ENCODE measurements at places on chromosomes 2 and 18.

GRCh38 chr2:46258937-46259776 is 38.0 kb upstream of the EPAS1 start:
- no peak overlapping the region for H3K27ac ChIP-seq
- DNase-seq, result no peak
- no peaks in the 10 kb centered on the region for H3K27me3 ChIP-seq
- H3K36me3 ChIP-seq, result no peaks in the 10 kb centered on the region
- H3K4me3 ChIP-seq, result no peak overlapping the region

- H3K36me3 ChIP-seq, result no peaks in the 10 kb centered on the region
- no peaks in the 10 kb centered on the region for H3K4me1 ChIP-seq
- H3K4me3 ChIP-seq, result no peak overlapping the region
- H3K27ac ChIP-seq, result no peak overlapping the region
- peak; percentile 65 for DNase-seq
Measured at GRCh38 chr18:60391571-60392226, 19.1 kb upstream of the MC4R start.

DNA sequence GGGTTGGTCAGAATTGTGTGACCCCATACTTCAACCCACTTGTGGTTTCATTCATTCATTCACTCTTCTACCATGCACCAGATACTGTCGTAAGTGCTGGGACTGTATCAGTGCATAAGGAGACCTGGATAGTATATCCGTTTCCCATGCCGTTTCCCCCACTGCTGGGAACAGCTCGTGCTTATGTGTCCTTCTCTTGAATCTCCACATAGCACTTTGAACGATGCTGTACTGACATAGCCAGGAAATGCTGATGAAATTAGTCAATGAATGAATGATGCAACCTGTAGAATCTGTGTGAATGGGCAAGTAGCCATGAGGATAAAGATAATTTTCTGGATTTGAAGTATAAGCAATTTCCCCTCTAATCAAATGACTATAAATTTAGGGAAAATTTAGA is 276.1 kb downstream of the BCL2 start:
- no peak overlapping the region for H3K27ac ChIP-seq
- H3K27me3 ChIP-seq, result no peaks in the 10 kb centered on the region
- no peak overlapping the region for H3K4me3 ChIP-seq
- no peaks in the 10 kb centered on the region for H3K4me1 ChIP-seq
- DNase-seq, result no peak

GRCh38 chr2:174495365-174496012 is 8.7 kb upstream of the GPR155 start:
- no peaks in the 10 kb centered on the region for H3K36me3 ChIP-seq
- H3K4me1 ChIP-seq, result peaks cover 4% of the 10 kb centered on the region
- no peak overlapping the region for H3K27ac ChIP-seq
- no peaks in the 10 kb centered on the region for H3K27me3 ChIP-seq

DNA sequence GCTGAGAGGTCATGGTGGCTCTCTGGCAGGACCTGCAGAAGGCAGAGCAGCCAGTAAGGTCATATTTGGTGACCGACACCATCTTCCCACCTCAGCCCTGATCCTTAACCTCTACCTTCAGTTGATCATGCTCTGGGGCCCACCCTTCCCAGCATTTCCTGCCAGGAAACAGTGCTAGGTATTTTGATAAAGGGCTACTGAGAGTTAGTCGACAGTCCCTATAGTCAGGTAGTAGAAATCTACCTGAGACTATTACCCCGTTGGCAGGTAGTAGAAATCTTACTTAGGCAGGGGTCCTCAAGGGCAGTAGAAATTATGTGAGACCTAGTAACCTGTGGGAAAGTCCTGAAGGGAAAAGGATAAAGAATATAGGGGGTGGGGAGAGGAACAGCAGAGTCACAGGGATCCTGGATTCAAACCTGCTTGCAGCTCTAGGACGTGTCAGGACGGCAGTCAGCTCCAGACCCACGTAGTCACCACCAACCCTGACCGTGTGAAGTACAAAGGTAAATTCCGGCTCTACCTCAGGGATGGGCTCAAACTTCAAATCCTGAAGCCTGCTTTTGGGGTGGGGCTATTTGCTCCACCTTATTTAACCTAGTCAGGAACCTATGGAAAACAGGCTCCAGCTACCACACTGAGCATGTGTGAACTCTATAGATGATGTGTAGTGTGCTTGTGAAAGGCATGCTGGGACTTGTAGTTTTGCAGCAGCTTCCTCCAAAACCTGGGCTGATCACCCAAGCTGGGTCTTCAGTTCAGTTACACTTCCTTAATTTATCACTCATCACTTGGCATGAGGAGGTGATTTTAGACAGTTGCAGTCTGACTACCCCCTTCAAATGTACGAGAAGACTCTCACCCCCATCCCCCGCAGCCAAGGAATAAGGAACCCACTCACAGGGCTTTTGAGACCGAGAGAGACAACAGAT is at the start of gene DQX1:
TSS of gene DQX1 (minus strand) at position 515 of the 932 bp plus-strand sequence. CDS start at position 13, 502 bp downstream.
- H3K27ac ChIP-seq, result no peak within 1 kb of the TSS
- no peak within 1 kb of the TSS for H3K4me3 ChIP-seq
- H3K27me3 ChIP-seq, result no peaks in the 10 kb centered on the region
- peaks cover 28% of the 10 kb centered on the region for H3K36me3 ChIP-seq

DNA sequence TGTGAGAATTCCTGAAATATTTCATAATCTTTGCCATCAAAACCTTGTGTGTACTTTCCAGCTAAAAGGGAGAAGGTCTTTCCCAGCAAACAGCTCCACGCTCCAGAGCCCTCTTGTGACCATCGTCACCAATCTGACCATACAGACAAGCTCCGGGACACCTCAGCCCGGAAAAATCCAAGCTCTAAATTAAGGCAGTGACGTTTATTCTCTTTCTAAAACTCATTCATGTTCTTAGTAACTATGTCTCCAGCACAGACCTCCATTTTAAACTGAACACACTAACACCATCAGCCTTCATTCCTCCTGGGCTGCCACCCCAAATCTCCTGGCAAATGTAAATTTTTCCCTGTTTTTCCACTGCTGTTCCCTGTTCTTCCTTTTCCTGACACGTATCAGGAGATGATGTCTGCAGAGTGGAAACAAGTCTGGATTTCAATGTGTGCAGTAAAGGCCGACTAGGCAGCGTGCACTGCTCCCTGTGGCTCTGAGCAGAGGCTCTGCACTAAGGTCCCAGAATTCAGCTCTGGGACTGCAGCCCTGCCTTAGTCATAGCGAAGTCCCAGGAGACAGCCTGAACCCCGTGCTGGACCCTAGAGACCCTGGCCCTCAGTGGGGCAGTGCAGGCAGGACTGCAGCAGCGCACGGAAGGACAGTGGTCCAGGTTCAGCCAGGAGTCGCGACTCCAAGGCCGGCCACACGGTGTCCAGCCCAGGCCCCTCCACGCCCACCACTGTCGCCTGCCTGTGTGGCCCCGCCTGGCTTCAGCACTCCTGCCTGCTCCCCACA is 452.5 kb upstream of the SALL3 start:
- no peaks in the 10 kb centered on the region for H3K27me3 ChIP-seq
- H3K4me1 ChIP-seq, result no peaks in the 10 kb centered on the region
- no peak overlapping the region for H3K4me3 ChIP-seq
- H3K27ac ChIP-seq, result no peak overlapping the region
- no peak for DNase-seq

- no peak for DNase-seq
- peaks cover 3% of the 10 kb centered on the region for H3K4me1 ChIP-seq
- no peaks in the 10 kb centered on the region for H3K36me3 ChIP-seq
Measured at GRCh38 chr2:12127638-12128037, 381.2 kb downstream of the LPIN1 start.

DNA sequence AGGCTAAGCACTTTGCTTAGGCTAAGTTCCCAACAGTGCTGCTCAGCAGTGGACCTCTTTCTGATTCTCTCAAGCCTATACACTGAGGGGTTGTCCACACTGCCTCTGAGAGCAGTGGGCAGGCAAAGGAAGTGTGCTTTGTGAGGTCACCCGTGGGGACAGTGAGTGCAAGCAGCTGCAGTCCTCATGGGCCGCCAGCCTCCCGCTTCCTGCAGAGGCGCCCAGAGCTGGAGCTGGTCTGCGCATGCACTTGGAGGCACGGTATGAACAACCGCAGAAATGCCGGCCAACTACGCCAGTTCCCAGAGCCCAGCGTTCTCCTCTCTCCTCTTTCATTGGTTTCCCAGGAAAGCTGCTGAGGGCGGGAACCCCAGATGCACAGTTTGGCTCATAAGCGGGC is 149.5 kb upstream of the DLX2 start:
- no peak overlapping the region for H3K4me3 ChIP-seq
- peak overlapping the region; percentile 28 for H3K27ac ChIP-seq
- no peaks in the 10 kb centered on the region for H3K27me3 ChIP-seq
- no peak for DNase-seq

DNA sequence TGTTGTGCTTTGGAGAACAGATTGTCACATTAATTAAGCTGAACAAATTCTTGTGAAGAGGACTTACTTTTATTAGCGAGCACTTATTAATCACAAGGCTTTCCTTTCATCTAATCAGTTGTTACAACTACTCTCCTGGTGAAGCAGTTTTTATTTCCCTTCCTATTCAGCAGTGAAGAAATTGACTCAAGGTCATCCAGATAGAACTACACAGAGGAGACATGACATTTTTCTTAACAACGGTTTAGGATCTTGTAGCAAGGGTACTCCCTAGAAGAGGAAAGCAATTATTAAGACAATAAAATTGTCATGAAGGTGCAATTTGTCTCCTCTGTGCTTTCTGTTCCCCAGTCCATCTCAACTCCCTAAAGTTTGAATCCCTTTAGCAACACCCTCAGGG is 61.3 kb downstream of the POLE4 start:
- H3K4me1 ChIP-seq, result peaks cover 7% of the 10 kb centered on the region
- no peaks in the 10 kb centered on the region for H3K36me3 ChIP-seq
- no peak for DNase-seq
- H3K27ac ChIP-seq, result no peak overlapping the region

DNA sequence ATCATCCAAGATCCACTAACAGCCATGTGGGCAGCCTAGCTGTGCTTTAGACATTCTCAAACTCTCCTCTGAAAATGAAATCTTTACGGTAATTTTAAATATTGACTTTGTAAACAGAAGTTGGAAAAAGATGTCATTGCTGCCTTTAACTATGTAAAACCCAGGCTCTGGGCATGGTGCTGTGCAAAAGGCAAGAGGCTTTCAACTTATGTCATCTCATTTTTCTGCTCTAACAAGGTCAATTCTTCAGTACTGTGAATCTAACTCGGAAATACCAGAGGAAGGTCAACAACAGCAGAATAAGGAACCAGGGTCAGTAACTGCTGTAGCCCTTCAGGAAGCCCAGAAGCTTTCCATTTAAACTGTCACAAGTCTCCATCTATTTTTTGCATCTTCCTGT is 37.0 kb upstream of the MPP4 start:
- H3K27ac ChIP-seq, result no peak overlapping the region
- no peaks in the 10 kb centered on the region for H3K27me3 ChIP-seq
- H3K36me3 ChIP-seq, result peaks cover 9% of the 10 kb centered on the region
- H3K4me1 ChIP-seq, result no peaks in the 10 kb centered on the region

GRCh38 chr2:172100080-172100934 is 2.4 kb downstream of the DLX2 start:
- DNase-seq, result no peak
- H3K27me3 ChIP-seq, result no peaks in the 10 kb centered on the region
- peak overlapping the region; percentile 96 for H3K4me3 ChIP-seq
- peaks cover 23% of the 10 kb centered on the region for H3K4me1 ChIP-seq
- peaks cover 18% of the 10 kb centered on the region for H3K36me3 ChIP-seq

- H3K4me3 ChIP-seq, result no peak overlapping the region
- no peak overlapping the region for H3K27ac ChIP-seq
- no peaks in the 10 kb centered on the region for H3K27me3 ChIP-seq
- DNase-seq, result no peak
Measured at GRCh38 chr2:178718283-178718682, 88.9 kb downstream of the TTN start.

- DNase-seq, result no peak
- no peaks in the 10 kb centered on the region for H3K4me1 ChIP-seq
- H3K4me3 ChIP-seq, result no peak overlapping the region
- no peaks in the 10 kb centered on the region for H3K36me3 ChIP-seq
- no peaks in the 10 kb centered on the region for H3K27me3 ChIP-seq
Measured at GRCh38 chr2:128781166-128781565, 462.5 kb upstream of the HS6ST1 start.

DNA sequence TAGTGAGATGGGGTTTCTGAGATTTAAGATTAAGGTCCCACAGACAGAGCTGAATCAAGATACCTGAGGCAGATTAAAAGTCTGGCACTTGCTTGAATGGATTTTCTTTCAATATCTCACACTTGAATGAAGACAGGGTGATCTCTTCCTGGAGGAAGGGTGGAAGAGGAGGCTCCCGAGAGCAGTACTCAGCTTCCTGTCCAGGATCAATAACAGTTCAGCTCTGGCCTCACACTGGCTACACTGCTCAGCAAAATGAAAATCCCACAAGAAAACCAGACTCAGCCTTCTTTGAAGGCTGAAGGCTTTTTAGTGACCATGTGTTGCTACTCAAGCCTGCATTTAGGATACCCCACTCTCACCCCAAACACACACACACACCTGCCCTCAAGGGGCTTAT is 11.1 kb downstream of the ARHGEF33 start:
- no peaks in the 10 kb centered on the region for H3K36me3 ChIP-seq
- no peak overlapping the region for H3K4me3 ChIP-seq
- no peaks in the 10 kb centered on the region for H3K4me1 ChIP-seq
- H3K27ac ChIP-seq, result no peak overlapping the region

DNA sequence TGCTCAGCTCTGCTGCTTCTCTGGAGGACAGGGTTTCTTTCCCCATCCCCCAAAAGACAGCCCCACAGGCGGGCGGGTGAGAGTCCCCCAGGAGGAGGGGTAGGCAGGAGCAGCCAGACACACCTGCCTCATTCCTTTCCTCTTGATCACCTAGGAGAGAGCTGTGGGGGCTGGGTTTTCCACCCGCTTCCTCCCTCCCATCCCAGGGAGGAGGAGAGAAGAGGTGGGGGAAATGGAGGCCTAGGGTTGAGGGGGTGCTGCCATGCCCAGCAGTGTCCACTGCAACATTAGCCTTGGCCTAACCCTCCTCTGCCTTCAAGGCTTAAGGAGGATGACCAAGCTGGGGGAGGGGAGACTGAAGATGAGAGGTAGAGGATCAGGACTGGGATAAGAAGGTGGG is 14.7 kb downstream of the WNT10A start:
- peaks cover 44% of the 10 kb centered on the region for H3K27me3 ChIP-seq
- H3K27ac ChIP-seq, result no peak overlapping the region
- no peak for DNase-seq
- H3K4me1 ChIP-seq, result peaks cover 35% of the 10 kb centered on the region
- no peaks in the 10 kb centered on the region for H3K36me3 ChIP-seq

GRCh38 chr18:28267276-28267675 is 90.3 kb upstream of the CDH2 start:
- H3K4me3 ChIP-seq, result no peak overlapping the region
- no peaks in the 10 kb centered on the region for H3K36me3 ChIP-seq
- no peak for DNase-seq
- H3K27ac ChIP-seq, result no peak overlapping the region
- H3K27me3 ChIP-seq, result no peaks in the 10 kb centered on the region

Measured in trophoblast cell (in vitro differentiated cells and primary cell).